HT-29 (cell line): ENCODE measurements at places on chromosomes 3 and 15. TPM values are rescaled to one million over a fixed set of nuclear protein-coding genes. Genes with fewer than 3 reads are reported as not detected.

HTR3E gene
- not detected in 2 replicates for total RNA-seq

FES gene
- 0.31 and 0.43 TPM in 2 replicates for total RNA-seq

ZNF660 gene
- total RNA-seq = not detected in 2 replicates

CYP1A2 gene
- not detected in 2 replicates for total RNA-seq

GOLGA6L9 gene
- 2.5 and 2.9 TPM in 2 replicates for total RNA-seq

SAXO2 gene
- 1.2 and 1.9 TPM in 2 replicates for total RNA-seq

ILDR1 gene
- total RNA-seq = 7.2 and 7.4 TPM in 2 replicates

GXYLT2 gene
- total RNA-seq = not detected in 2 replicates

SLC22A14 gene
- not detected in 2 replicates for total RNA-seq

MB21D2 gene
- 3.0 and 4.3 TPM in 2 replicates for total RNA-seq

NR2F2 gene
- 12.6 and 14.0 TPM in 2 replicates for total RNA-seq

JMJD7 gene
- total RNA-seq = 14.1 and 16.2 TPM in 2 replicates

CHRNA5 gene
- total RNA-seq = 14.3 and 14.9 TPM in 2 replicates

PFN2 gene
- total RNA-seq = 96.1 and 103 TPM in 2 replicates

ARHGEF26 gene
- total RNA-seq = 8.3 and 11.3 TPM in 2 replicates

TMEM41A gene
- 18.0 and 19.9 TPM in 2 replicates for total RNA-seq
